ENCODE measurements at places on chromosomes 4 and X.

DNA sequence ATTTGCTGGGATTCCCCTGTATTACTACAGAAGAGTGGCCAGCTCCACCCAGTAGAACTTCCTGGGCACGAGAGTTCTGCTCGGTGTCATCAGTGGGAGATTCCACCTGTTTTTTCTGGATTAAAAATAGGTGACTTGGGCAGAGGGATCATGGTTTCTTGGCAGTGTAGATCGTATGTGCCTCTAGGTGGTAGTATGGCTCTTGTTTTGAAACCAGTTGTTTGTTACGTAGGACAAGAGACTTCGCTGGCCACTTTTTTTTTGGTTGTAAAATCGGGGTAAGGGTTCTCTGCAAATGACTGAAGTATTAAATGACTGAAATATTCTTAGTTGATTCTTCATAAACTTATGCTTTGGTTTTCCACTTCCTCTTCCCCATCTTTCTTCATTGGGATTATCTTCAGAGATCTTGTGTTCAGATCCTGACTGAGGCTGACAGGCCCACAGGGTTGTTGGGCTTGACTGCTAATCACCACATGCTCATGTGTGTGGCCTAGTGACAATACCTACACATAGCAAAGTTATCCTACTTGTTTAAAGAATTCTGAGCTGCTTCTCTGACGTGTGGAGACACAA lies 43.8 kb upstream of the WDR1 start:
- no peak for DNase-seq

DNA sequence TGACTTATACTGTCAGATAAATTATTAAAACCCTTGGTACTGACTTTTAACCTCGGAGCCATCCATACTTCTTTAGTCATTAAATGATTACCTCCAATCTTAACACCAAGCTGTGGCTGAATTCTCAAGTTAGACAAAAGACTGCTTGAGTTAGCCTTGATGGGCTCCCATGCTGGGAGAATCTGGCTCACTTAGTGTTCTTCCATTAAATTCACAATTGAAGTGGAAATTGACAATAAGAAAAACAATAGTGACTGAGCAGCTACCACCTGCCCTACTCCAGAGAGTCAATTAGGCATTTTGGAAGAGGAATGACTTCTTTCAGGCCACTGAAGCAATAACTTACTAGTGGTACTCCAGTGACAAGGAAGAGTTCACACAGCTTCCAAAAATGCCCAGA lies 503.0 kb upstream of the CPXCR1 start:
- no peak for DNase-seq

- DNase-seq = no peak
These were observed 8.2 kb downstream of the DCAF8L2 start for GRCh38 chrX:27598312-27598711.

DNA sequence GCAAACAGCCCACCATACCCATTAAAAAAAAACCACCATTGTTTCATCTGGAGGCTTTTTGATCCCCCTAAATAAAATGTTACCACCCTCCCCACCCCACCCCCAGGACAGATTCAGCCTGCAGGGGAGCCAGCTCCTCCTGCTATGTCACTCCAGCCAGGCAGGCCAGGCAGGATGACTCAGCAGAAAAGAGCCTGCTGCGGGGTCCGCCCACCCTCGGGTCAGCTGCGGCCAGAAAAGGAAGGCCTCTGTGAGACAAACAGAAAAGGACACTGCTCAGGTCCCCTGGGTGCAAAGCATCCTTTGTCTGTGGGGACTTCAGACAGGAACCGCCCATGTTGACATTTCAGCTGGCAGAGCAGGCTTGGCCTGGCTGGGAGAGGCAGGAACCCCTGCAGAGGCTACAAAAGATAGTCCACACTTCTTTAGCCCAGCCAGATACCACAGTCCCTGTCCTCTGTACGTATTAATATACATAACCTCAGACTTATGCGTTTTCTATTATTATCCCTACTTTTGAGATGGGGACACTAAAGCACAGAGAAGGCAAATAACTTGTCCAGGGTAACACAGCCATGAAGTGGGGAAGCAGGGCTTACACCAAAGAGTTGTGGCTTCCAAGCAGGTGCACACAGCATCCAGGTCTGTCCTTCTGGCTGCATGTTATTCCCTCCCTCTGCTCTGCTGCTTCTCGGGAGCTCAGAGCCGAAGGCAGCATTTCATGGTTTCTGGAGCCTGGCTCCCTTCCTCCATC lies 147.7 kb downstream of the CPEB2 start:
- no peak for DNase-seq

- DNase-seq = no peak
These were observed 192.9 kb upstream of the RBPJ start for GRCh38 chr4:26127851-26128337.

DNA sequence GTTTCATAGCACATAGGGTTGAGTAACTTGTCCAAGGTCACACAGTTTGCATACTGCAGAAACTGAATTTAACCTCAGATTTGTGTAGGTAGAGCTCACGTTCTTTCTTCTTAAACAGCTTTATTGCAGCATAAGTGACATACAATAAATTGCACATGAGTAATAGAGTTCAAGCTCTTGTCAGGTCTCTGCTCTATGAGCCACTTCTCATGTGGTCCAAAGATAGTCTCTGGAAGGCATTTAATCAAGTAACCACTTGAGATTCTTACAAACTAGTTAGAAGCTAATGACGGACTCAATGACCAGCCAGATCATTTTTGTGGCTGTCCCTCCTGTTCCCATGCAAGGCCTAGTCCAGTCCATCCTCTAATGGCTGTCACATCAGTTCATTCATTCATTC lies 68.9 kb downstream of the MAOB start:
- DNase-seq = no peak

DNA sequence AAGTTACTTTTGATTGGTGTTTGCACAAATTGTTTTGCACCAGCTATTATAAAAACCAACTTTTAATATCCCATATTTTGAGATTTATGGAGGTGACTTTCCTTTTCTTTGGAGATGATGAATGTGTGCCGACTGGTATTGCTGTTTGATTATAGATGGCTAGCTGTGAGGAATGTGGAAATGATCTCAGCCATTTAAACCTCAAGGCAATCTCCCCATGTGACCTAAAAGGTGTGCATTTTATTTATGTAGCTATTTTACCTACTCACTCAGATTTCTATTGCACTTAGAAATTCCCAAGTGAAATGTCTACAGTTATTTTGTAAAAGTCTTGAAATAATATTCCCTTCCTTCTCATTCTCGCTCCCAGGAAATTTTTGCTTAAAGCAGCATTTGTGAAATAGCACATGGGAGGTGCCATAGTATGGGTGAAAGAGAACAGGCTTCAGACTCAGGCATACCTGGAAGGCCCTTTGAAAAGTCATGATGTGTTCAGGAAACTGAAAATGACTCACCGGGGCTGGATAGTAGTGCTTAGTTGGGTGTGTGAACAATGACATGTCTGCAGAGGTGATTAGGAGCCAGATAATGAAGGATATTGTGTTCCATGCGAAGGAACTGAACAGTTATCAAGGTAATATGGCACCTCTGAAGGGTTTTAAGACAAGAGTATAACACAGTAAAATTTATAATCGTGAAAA lies 247.6 kb downstream of the CBLL2 start:
- no peak for DNase-seq

- no peak for DNase-seq
These were observed 107.0 kb downstream of the SLC4A4 start for GRCh38 chr4:71445811-71446210.

DNA sequence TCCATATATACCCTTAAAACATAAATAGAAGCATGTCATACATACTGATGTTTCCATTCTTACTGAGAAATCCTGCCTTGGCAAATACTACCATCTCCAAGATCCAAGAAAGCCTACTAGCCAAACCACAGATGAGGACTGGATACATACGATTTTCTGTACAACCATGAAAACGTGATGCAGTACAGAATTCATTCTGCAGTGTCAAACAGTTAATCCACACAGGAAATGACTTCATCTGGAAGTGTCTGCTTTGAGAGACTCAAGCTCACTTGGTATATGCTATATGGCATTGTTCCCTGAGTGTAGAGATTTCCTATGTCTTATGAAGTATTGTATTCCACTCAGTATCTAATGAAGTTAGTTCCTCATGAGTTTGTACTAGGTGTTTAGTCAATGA lies 94.3 kb downstream of the CT47B1 start:
- DNase-seq = no peak

GRCh38 chr4:52028970-52029369 lies 8.8 kb upstream of the LRRC66 start:
- no peak for DNase-seq

DNA sequence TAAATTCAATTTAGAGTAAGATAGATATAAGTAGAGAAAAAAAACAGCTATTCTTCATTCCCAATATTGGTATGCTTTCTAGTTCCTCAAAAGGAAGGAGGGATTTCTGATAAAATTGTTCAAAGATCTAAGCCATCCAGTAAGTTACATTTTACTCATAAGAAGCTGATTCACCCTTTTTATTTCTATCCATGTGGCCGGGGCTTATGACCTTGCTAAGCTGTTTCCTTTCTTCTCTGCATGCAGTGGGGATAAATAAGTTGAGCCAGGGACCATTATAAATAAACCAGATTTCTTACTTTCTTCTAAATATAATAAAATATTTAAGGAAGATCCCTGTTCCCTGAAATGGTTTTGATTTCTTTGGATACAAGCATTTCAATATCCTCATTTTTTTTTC lies 502.3 kb downstream of the PDHA2 start:
- DNase-seq = no peak

- DNase-seq = no peak
These were observed 142.7 kb downstream of the AMMECR1 start for GRCh38 chrX:110175146-110175545.

- DNase-seq = no peak
These were observed 56.1 kb downstream of the PPP3CA start for GRCh38 chr4:101291198-101291597.

- no peak for DNase-seq
These were observed 127.6 kb downstream of the EIF4E start for GRCh38 chr4:98801259-98801725.

DNA sequence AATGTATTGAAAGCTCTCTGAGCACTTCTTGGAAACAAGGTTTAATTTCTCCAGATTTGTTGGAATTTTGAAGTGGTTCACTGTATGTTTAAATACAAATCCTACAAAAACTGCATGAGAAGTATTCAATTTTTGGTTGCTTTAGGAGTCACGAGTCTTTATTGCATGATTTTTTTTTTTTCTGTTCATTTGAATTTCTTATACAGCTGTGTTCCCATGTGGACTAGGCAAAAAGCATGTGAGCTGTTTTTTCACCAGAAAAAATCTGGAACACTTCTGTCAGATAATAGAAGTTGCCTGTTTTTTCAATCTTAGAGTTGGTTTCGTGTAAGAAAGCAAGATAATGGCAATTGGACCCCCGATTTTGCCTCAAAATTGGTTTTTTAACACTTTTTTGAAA lies 66.4 kb downstream of the SLC9A6 start:
- no peak for DNase-seq

- DNase-seq = peak; percentile 4
These were observed 601 bp downstream of the SLC25A43 start for GRCh38 chrX:119399772-119400101.

DNA sequence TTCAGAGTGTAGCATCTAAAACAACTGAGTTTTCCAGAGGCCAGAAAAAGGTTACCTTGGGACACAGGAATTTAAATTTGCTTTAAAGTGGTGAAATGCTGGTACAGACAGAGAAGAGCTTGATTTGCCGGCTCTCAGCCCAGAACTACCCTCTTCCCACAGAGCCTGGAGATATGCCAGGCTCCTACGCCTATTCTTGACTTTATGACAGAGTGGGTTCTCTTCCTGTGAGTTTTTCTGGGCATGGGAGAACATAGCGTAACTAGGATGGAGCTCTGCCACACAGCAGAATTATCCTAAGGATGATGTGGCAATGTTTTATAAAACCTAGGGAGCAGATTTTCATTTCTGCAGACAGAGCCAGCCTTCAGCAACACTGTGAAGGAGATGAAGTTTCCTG lies 241.8 kb downstream of the GRIA3 start:
- no peak for DNase-seq

DNA sequence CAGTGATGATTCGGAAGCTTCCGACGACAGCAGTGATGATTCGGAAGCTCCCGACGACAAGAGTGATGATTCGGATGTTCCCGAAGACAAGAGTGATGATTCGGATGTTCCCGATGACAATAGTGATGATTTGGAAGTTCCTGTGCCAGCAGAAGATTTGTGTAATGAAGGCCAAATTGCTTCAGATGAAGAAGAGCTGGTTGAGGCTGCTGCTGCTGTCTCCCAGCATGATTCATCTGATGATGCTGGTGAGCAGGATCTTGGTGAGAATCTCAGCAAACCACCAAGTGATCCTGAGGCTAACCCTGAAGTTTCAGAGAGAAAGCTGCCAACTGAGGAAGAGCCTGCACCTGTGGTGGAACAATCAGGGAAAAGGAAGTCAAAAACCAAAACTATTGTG lies 14.2 kb downstream of the CXCR3 start:
- no peak for DNase-seq

GRCh38 chr4:84319124-84319523 lies 180.0 kb downstream of the NKX6-1 start:
- no peak for DNase-seq

GRCh38 chrX:109739625-109740432 lies 6.8 kb upstream of the ACSL4 start:
- DNase-seq = no peak

- no peak for DNase-seq
These were observed 243.9 kb downstream of the UNC5C start for GRCh38 chr4:95304898-95305297.

DNA sequence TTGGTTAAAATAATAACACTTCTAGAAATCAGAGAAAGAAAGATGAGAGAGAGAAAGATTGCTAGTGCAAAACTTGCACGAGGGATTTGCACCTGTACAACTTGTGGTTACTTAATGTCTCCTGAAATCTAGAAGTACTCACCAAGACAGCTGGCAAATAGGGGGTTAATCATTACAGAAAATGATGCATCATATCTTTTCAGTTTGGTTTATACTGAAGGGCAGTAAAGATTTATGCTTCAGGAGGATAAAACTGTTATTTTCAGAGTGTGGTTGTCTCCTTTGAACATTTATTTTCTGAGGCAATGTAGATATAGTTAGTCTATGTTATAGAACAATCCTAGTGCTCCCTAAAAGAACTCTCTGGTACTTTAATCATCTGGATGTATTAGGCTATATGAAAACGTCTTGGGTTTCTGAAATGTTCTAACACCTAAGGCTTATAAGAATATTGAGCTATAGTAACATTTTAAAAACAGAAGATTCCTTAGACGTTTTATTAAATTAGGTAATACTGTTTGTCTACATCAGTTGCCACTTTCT lies 13.3 kb downstream of the ATOH1 start:
- no peak for DNase-seq

- DNase-seq = no peak
These were observed 52.3 kb downstream of the PALLD start for GRCh38 chr4:168549143-168549542.

GRCh38 chrX:52995987-52996331 lies 37.6 kb upstream of the FAM156A start:
- DNase-seq = no peak

DNA sequence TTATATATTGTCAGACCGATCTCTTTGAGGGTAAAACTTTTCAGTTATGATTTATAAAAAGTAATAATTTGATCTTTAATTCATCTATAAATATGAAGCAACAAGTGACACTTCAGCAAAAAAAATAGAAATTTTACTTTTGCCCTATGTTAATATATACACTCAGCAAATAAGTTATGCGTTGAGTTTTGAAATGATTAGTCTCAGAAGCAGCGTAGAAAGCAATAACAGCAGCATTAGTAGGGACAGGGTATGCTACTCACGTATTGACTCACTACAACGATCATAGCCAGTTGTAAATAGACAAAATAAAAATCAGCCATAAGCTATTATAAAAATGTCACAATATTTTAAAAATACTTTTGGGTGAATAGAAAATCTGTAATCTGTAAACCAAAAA lies 1229.2 kb downstream of the ADGRL3 start:
- DNase-seq = no peak

Measured in NCI-H2227 treated with DMSO at 0.1 percent for 48 hours (cell line).